Epithelial cell of proximal tubule (primary cell): ENCODE measurements at places on chromosomes 11 and 22. TPM values are rescaled to one million over a fixed set of nuclear protein-coding genes. Genes with fewer than 3 reads are reported as not detected.

The PLEKHB1 gene
- total RNA-seq: 2.5 and 4.6 TPM in 2 replicates

The SMIM38 gene
- total RNA-seq: 0.07 TPM in 1 of 2 replicates, not detected in the other

The RBMXL2 gene
- total RNA-seq: 0.14 TPM in 1 of 2 replicates, not detected in the other

The GRIK4 gene
- 0.06 and 0.07 TPM in 2 replicates for total RNA-seq

The MS4A12 gene
- not detected in 2 replicates for total RNA-seq

The MS4A6A gene
- total RNA-seq: not detected in 2 replicates

The RFPL2 gene
- not detected in 2 replicates for total RNA-seq

The ATL3 gene
- total RNA-seq: 32.3 and 44.0 TPM in 2 replicates

The USH1C gene
- total RNA-seq: 1.1 TPM in 1 of 2 replicates, not detected in the other

The GGTLC3 gene
- total RNA-seq: not detected in 2 replicates

The CHST1 gene
- 0.65 and 1.5 TPM in 2 replicates for total RNA-seq

The PDE3B gene
- 4.8 and 5.1 TPM in 2 replicates for total RNA-seq

The GNAZ gene
- 5.6 and 10.3 TPM in 2 replicates for total RNA-seq
